ENCODE measurements at places on chromosomes 3 and 15. TPM values are rescaled to one million over a fixed set of nuclear protein-coding genes. Genes with fewer than 3 reads are reported as not detected.

GRCh38 chr15:66184936-66185790 is 68.4 kb downstream of the MEGF11 start:
- DNase-seq = no peak

- DNase-seq = peak; percentile 29
Measured at GRCh38 chr3:52313774-52314188, 2.3 kb upstream of the DNAH1 start.

MYEF2 gene
- total RNA-seq = 11.2 TPM

CHRNA5 gene
- 1.5 TPM for total RNA-seq

NIPA2 gene
- total RNA-seq = 19.1 TPM

Data from heart right ventricle (tissue), 16 donors.